ENCODE measurements at places on chromosomes 4 and X.
A peak's percentile ranks its signal among the peaks of the same experiment; 100 is the strongest.

- DNase-seq: no peak
Observed at GRCh38 chr4:175443547-175443946, 368.5 kb downstream of the GPM6A start.

GRCh38 chr4:186146458-186146857, 42.0 kb downstream of the FAM149A start:
- no peak for DNase-seq

GRCh38 chrX:36908801-36909675, 99.1 kb upstream of the FAM47C start:
- DNase-seq: peak; percentile 47

DNA sequence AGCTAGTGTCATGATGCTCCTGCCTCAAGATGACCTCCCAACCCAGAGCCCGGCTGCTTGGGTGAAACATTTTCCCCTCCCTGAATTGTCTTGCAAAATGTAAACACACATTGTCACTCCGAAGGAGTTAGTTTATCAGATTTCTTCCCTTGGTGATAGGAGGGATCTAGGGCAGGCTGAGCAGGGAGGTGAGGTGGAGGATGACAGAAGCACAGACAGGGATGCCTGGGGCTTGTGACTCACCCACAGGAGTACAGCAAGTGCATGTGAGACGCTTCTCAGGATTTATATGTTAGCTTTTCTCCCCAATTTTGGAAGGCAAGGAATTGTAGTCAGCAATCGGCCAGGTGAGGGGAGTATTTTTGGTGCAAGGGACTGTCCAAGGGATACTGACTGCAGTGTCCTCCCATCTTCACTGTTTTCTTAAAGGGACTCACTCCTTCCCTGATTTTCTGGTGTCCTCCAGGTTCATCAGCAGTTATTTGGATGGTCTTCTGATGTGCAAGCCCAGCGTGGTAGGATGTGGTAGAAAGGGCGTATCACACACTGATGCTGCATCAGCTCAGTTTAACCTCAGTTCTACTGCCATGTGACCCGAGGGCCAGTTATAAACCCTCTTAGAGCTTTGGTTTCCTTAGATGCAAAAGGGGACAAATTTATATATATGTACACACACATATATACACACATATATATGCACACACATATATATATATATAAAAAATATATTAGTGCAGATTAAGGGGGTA, 46.2 kb upstream of the IGFBP7 start:
- DNase-seq: no peak

DNA sequence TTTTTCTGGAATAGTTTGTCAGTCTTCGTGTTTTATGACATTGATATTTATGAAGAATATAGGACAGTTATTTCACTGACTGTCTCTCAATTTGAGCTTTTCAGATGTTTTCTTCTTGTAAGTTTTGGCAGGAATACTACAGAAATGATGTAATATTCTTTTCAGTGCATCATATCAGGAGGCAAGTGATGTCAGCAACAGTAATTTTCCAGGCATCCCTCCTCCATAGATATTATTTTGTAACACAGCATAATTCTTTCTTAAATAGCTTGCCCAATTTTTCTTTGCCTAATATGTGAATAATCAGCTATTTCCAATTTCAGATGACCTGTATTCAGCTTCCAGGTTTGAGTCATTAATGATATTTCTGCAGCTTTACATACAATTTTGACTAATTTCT, 211.1 kb downstream of the ADGRL3 start:
- DNase-seq: no peak

DNA sequence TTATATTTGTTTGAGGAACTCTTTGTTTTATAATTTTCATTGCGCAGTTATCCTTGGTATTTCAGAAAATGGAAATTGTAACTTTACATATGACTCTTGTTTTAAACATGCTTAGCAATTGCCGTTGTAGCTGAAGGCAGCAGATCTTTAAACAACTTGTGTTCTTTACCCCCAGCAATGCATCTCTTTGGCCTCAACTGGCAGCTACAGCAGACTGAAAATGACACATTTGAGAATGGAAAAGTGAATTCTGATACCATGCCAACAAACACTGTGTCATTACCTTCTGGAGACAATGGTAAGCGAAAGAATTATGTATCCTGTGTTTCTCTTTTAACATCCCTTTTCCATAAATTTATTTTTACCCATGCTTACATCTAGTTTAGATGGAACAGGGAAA, 263.6 kb downstream of the DCTD start:
- no peak for DNase-seq

DNA sequence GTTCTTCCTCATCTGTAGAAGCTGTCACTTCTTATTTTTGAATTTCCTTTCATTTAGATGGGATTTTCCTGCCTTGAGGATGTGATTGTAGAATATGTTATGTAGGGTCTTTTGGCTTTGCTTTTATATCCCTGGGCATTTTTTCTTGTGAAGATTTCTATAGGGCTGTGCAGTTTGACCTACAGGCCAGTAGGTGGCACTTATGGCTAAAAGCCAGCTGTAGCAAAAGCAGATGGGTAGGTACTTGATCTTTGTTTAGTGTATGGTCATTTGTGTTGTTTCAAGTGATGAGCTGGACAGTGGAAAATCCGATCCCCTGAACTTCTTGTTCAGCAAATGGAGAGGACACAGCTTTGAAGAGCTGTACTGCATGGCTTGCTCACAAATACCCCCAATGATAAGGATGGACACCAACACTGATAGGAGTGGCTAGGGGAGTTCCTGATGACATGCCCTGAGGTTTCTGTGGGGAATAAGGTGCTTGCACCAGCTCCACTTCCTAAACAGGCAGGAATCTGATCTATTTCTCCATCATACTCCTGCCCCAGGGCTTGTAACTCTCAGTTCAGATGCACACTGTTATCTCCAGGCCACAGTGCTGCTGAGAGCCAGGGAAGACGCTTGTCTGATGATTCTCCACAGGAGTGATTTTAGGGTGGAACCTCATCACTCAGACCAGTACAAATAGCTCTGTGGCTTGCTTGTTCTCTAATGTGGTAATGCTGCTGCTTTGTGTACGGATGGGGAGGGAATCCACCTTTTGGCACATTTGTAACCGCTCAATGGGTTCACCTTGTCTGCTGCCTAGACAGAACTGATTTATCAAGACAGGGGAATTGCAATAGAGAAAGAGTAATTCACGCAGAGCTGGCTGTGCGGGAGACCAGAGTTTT, 417.1 kb upstream of the MAGEB16 start:
- peak; percentile 15 for DNase-seq

DNA sequence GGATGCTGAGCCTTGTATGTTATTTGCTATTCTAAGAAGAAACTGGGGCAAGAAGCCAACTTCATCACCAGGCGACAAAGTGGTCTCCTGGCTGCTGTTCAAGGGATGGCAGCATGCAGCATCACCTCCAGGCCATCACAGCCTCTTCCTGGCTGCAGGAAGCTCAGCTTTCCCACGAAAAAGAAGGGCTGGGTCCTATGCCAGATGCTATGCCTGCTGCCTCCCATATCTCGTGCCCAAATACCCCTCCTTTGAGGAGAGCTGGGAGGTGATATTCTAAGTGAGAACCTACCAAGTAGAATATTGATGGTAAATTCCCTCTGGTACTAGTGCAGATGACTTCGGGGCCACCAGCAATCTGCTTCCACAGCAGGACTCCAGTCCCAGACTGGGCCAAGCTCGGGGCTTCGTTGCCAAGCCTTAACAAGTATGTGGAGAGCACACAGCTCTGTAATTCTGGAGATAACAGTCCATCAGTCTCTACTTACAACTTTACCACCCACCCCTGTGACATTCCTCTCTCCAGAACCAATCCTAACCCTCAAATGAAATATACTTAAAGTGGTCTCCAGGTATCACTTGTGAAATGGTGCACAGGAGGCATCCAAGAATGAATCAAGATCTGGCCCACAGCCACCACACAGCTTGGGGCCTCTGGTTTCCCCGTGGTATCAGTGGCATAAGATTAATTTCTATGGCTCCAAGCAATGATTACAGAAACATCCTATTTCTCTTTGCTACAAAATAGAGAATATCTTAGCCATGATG, 149.3 kb downstream of the PALLD start:
- no peak for DNase-seq

DNA sequence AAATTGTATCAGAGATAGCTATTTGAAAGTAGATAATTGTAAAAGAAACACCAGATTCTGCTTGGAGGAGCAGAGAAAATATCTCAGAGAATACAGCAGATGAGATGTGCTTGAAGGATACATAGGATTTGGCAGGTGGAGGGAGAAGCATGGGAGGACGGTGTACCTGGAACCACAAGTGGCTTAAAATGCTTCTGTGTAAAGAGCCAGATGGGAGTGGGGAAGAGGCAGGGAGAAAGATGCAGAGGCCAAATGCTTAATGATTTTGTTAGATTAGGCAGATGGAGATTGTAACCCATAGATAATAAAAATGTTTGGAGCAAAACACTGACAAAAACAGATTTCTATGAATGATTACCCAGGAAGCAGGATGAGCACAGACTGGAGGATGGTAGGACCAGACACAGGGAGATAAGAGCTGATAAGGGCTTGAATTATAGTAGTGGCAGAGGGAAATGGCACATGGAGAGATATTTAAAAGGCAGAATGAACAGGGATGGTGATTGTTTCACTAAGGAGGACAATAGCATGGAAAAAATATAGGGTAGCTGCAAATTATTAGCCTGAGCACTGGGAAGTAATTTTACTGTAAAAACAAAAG, 145.7 kb upstream of the TBC1D9 start:
- DNase-seq: no peak

DNA sequence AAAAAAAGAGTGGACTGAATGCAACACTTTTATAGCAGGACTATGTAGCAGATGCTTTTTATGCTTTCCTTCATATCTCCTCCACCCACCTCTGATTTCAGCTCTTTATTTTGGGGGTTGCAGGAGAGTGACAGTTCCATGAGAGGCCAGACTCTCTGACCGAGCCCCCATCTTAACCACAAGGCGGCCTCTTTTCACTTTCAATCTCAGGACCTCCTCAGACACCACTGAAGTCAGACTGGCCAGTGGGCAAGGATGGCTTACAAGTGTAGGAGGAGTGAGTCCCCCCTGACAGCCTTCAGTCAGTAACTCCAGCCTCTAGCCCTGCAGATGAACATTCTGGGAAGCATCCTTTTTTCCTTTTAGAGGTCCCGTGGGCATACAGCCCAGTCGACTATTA, 140.8 kb downstream of the FRAS1 start:
- no peak for DNase-seq

GRCh38 chr4:71074452-71075299, 81.2 kb downstream of the DCK start:
- no peak for DNase-seq

- DNase-seq: no peak
Observed at GRCh38 chr4:140156529-140157171, 2.7 kb upstream of the MAML3 start.

- no peak for DNase-seq
Observed at GRCh38 chr4:169361756-169362155, 91.0 kb upstream of the SH3RF1 start.

DNA sequence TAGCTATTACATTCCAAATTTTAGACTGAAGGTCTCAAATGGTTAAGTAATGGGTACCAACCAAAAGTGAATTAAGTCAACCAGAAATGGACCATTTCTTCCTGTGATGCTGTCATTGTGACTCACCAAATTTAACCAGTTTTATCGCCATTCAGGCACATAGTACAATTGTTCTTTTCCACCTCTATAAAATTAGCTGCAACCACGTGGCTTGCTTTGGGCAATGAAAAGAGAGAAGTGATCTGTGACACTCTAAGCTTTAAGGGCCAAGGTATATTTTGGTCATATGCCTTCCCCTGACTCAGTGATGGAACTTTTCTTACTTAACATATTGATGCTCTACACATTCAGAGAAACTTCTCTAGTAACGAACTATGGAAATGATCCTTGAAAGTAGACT, 20.3 kb upstream of the PHF8 start:
- no peak for DNase-seq
